ENCODE measurements at places on chromosomes 6 and 20.

DNA sequence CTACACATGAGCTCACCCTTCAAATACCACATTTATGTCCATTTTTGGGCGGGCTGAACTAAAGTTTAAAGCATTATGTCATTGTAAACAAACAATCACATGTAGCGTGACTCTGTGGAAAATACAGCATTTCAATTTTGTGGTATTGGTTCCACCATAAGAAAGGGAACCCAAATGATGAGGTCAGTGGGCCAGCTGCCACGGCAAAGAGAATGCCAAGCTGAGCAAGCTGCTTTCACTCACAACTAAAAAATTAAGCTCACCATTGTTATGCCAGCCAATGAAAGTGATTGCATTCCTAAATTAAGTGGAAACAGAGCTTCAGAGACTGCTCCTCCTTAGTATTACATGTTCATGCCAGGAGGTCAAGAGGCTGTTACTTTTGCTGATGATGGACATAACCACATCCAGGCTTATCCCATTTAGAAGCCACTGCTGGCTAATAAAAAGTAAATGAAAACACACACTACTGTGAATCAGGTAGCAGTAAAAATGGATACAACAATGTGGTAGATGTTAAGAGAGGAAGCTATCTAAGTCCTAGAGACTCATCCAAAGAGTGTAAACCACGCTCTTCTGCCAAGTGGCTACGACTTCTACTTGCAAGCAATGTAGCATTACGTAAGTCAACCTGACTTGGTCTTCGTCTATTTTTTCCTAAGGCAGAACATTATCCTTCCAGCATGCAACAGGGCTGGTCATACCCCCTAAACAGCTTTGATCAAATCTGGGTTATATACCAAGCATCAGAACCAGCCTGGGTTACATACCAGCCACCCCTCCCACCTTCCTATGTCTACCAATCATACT, 164.8 kb downstream of the BACH2 start:
- no peak for DNase-seq

DNA sequence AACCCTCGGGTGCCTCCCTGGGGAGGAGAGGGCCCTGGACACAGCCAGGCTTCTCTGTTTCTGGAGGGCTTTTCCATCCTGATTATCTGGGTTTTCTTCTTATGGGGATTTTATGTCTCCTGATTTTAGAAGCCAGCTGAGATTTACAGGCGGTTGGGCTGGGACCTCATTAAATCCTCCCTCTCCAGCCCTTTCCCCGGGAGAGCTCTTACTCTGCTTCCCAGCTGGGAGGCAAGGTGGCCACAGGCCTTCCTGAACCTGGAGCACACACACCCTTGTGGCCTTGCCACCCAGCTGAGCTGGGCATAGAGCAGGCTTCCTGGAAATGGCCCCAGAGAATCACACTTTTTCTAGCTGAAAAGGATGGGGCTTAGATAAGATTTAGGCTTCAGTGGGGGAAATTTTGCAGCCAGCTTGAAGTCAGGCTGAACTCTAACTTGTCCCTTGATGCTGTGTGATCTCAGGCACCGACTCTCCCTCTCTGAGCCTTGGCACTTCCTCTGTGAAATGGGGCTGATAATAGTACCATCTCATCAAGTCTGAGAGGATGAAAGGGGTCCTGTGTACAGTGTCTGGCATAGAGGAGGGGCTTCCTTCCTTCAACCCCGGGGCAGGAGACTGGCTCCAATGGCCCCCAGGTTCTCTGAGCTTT, 16.6 kb downstream of the VSTM2L start:
- DNase-seq: no peak

DNA sequence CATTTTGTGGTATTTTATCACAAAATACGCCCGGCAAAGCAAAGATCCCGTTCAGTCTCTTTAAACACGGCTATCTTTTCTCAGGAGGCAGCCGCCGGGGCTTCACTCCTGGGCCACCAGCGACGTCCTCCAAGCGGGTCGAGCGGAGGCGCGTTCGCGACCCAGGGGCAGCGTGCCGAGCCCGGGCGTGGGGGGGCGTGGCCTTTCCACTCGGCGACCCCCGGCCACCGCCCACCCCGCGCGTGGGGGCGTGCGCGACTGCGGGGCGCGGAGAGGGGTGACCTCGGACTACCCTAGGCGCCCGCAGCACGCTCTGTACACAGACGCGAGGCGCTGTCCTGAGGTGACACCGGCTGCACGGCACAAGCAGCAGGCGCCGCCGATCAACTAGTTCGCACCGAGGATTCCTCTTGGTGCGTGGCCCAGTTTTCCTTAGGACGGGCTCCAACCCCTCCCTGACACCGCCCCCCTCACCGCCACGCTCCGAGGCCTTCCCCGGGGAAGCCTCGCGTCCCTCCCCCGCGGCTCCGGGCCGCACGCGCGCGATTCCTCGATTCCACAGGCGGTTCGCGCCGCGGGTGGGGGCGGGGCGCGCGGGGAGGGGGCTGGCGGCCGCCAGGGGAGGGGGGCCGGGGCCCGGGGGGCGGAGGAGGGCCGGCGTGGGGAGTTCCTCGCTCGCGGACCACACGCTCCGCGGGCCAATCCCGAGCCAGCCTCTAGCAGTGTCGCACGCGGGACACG, 1.1 kb upstream of the JARID2 start:
- DNase-seq: peak; percentile 37

GRCh38 chr20:48295966-48296421, 510.7 kb upstream of the SULF2 start:
- no peak for DNase-seq

DNA sequence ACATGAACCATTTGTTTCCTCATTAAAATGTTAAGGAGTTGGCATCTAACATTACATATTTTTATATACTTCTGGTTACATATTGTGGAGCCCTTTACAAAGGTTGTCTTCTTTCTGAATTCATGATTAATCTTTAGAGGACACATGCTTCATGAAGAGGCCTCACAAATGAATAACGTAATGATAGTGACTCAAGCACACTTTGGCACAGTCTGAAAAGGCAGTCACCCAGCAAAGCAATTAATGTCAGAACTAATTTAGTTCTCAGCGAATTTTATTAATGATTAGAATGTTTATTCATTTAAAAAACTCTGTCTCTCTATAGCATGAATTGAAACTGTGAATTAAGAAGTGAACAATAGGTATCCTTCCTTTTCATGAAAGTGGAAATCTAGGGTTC, 854.2 kb downstream of the PHF3 start:
- no peak for DNase-seq

- DNase-seq: no peak
These were observed 31.5 kb upstream of the POLR1H start for GRCh38 chr6:30029588-30029987.

- no peak for DNase-seq
These were observed 278.2 kb downstream of the CLIC5 start for GRCh38 chr6:45737331-45738056.

DNA sequence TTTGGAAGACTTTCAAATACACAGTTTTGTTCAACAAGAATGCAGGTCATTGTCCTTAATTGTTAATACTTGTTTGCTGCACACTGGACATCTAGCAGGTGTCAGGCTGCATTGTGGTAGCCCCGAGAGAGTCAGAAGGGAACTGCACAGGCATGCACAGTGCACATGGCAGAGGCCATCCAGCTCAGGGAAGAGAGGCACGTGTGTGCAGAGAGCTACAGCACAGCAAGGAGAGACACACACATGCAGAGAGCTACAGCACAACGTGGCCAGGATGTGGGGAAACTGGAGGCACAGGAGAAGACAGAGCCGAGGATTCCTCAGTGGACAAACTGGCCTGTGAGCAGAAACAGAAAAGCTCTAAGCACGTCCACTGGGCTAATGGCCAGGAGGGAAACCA, 272.0 kb downstream of the SMOC2 start:
- no peak for DNase-seq

DNA sequence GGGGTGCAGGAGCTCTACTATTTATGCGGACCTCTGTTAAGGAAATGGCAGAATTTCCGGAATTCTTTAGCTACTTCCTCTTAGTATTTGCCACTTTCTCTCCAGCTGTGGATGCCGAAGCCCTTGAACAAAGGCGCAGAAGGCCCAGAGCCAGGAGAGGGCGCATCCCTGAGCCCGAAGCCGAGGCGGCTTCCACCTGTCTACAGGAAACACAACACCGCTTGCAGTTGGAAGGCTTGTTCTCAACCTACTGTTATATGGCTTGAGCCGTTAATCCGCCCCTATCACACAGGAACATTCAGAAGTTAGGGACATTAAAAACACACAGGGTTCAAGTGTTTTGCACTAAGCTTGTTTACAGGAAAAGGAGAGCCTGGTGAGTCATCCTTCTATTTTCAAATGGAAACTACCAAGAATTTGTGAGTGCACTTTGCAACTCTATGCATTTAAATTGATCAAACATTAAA, 417.1 kb downstream of the BCKDHB start:
- no peak for DNase-seq

DNA sequence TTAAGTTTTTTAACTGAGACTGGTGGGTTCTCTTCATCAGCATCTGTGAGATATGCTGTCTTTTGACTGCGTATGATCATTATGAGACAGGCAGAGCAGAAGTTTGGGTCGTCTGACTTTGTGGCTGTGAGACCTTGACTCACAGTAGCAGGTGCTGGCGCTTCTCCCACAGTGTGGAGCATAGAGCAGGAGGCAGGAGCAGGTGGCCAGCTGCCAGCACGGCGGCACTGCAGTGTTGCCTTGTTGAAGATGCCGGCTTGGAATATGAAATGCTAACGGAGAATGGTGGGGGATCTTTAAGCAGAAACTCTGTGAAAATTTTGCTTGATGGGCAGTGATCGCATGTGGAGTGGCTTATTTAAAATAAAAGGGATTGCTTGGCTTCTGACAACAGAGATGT, 105.0 kb downstream of the TIAM2 start:
- no peak for DNase-seq

DNA sequence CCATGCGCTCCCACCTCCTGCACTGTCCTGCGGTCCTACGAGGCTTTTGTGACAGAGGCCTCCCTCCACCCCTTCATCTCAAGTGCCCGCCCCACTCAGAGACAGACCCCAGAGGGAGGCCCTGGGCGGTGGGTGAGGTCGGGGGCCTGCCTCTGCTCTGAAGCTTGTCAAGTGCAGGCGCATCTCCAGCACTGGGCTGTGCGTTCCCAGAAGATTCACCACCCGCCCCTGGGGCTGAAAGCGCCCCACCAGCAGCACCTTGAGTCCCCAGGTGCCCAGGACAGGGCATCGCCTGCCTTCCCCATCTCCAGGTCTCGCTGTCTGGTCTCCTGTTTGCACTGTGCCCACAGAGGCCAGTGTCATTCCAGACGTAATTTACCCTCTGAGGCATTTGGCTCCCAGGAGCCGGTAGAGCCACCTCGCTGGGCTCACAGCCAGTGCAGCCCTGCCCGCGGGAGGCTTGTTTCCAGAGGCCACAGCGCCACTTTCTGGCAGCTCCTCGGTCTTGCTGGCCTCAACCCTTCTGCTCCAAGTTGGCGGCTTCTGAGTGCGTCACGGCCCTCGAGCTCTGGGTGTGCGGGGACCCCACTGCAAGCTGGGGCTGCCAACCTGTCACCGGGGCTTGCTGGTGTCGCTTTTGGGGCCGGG, 191.1 kb downstream of the TAF4 start:
- no peak for DNase-seq

DNA sequence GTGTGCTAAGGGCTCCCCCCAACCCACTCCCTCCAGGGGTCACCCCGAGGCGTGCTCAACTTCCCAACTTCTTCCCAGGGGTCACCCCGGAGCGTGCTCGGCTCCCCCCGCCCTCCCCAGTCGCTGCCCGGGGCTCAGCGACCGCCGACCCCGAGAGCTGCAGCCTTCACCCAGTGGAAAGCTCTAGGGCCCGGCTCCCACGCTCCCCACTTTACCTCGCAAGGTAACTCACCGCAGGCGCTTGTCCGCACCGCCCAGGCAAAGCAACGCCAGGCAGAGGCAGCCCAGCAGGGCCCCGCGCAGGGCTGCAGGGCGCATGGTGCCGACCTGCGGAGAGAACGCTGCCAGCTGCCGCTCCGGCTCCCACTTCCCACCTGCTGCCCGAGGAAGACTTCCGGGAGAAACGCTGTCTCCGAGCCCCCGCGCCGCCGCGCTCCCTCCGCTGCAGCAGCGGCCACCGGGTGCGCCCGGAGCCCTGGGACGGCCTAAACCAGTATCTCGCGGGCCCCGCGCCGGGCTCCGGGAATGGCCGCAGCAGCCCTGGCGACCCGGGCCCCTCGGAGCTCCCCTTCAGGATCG, 396 bp downstream of the RNASET2 start:
- no peak for DNase-seq

- no peak for DNase-seq
These were observed 135.3 kb upstream of the RREB1 start for GRCh38 chr6:6972456-6972855.

DNA sequence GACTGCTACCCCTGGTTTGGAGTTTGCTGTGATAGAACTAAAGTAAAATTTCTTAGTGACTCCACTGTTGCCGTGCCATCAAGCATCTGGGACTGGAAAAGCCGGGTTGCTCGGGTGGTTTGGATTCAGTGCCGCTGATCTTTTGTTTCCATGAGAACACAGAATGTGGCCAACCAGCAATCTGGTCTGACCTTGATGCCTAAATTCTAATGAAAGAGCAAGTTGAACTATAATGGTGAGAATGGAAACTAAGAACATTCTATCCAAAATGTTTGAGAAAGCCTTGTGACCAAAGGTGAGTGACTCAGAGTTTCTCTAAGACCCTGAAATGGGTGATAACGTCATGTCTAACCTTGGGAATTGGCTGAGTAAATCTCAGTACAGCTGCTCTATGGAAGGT, 9.9 kb upstream of the PI16 start:
- DNase-seq: no peak

DNA sequence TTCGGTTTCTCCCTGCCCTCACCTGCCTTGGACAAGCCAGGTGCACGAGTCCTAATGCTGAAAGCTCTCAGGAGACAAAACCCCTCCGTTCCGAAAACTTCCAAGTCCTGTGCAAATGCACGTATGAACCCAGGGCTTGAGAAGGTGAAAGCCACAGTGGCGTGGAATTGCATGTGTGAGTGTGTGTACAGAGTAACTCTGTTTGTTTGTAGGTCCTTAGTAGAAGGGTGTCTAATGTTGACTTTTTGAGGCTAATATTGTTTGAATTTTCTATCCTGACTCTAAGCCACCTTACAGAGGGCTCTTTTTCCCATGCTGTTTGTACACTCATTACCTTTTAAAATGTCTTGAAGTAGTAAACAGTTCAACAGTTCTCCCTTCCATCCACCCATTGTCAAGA, 129.1 kb downstream of the FOXA2 start:
- DNase-seq: no peak

DNA sequence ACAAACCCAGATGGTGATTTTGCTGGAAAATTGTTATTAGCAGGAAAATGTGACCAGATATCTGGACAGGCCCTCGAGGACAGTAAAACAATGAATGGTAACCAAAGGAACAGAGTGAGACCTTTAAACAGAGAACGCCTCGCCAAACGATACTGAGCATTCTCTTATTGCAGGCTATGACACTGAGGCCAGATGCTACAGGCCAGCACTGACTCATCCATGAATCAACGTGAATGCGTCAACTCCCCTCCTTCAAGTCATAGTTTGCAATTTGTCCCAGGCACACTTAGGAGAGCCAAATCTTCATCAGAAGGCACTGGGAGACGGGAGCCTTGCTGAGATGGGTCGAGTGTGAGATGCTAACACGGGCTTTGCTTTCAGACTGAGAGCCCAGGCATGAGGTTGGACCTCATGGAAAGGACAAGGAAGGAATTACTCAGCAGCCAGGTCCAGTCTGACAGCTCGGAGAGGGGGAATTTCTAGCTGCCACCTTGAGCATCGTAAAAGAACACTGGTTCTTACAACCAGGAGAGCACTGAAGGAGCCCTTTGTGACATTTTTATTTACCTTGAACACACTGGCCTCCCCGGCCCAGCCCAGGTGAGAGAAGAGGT, 60.7 kb downstream of the BMP7 start:
- no peak for DNase-seq
